ENCODE measurements at places on chromosomes 1 and 21. TPM values are rescaled to one million over a fixed set of nuclear protein-coding genes. Genes with fewer than 3 reads are reported as not detected.

Gene EFHD2
- 103 TPM for total RNA-seq

Gene RPTN
- not detected for total RNA-seq

Gene PLXNA2
- 36.4 TPM for total RNA-seq

Gene ARTN
- not detected for total RNA-seq

Gene AIM2
- total RNA-seq, result 4.4 TPM

Gene TMCC2
- total RNA-seq, result not detected

Gene BTBD8
- 8.2 TPM for total RNA-seq

DNA sequence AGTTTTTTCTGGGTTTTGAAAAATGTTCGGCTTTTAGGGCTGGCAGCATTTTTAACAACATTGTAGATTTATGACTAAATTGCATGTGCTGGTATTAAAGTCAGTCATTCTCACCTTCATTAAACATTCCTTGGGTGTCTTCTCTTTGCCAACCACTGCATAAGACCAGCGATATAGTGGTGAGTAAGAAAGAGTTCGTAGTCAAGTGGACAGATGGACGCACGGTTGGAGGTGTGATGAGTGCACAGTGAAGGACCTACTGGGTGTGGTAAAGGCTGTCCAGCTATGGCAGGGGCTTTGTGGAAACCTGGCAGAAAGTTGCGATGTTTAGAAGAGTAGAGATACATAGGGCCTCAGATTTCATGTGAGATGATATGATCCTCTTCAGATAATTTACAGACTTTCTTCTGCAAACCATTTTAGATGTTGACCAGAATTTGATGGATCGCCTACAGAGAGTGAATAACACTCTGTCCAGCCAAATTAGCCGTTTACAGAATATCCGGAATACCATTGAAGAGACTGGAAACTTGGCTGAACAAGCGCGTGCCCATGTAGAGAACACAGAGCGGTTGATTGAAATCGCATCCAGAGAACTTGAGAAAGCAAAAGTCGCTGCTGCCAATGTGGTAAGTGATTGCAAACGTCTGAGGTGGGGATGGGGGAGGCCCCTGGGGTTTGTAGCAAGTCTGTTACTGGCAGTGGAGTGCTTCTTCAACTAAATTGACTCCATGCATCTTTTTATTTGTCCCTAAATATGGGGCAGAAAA is 56.0 kb upstream of the LAMC2 start:
- H3K27me3 ChIP-seq, result no peaks in the 10 kb centered on the region
- H3K4me3 ChIP-seq, result no peak overlapping the region
- peak overlapping the region; percentile 23 for H3K27ac ChIP-seq

DNA sequence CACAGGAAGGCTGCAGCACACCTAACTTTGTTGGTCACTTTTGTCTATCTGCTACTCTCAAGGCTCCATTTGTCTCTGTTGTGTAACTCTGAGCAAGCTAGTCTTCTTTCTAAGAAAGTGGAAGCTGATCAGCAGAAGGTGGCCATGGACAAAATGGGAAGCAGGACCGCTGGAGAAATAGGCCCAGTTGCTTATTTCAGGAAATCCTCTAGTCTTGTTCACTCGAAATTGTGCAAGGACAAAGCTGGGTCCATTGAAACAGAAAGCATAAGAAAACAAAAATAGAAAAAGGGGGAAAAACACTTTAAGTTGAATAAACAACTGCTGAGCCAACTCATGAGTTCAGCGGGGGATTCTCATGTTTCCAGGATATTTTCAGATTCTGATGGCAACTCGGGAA is 150.1 kb downstream of the PBX1 start:
- peaks cover 50% of the 10 kb centered on the region for H3K4me1 ChIP-seq
- no peaks in the 10 kb centered on the region for H3K36me3 ChIP-seq
- H3K27ac ChIP-seq, result peak overlapping the region; percentile 36
- no peaks in the 10 kb centered on the region for H3K27me3 ChIP-seq

DNA sequence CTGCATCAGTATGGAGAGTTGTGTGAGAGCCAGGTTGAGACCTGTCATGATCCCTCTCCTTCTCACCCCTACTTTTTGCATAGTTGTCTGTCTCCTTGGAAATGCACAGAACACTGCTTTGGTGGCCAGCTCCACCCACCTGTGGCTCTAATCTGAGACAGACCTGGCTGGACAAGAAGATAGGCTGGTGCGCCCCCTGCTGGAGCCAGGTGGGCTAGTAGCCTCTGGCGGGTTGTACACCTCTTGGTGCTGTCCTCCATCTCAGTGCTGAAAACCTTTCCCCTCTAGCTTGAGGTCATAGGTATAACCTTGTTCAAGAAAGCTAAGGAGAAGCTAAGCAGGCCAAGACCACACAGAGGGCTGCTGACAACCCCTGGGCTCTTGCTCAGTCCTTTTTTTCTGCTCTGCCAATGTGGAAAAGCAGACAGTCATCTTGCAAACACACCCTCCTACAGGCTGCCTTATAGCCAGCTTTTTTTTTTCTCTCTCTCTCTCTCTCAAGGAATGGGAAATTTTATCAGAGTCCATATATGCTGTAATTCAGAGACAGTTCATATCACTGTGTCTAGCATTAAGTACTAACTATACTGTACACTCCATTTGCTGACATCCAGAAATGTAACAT is 58.8 kb upstream of the SPATA6 start:
- H3K27me3 ChIP-seq, result peaks cover 13% of the 10 kb centered on the region

GRCh38 chr1:26608895-26609294 is 79.3 kb downstream of the RPS6KA1 start:
- no peak overlapping the region for H3K4me3 ChIP-seq
- no peaks in the 10 kb centered on the region for H3K4me1 ChIP-seq
- no peaks in the 10 kb centered on the region for H3K36me3 ChIP-seq
- H3K27me3 ChIP-seq, result no peaks in the 10 kb centered on the region
- no peak for DNase-seq
- H3K27ac ChIP-seq, result no peak overlapping the region

DNA sequence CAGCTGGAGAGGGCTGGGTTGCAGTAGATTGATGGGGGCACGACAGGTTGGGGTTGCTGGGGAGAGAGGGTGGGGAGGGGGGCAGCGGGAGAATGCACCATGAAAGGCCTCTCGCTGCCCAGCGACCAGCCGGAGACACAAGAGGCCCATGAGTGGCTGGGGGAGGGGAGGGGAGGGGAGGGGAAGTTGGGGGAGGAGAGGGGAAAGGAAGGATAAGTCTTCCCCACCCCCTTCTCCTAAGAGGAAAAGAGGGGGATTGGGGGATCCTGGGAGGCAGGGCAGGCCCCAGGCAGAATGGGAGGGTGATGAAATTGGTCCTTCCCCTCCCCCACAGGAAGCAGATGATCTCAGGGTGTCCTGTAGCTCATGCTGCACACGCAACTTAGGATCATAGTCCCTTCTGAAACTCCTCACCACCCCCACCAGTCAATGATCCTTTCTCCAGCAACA is 45.7 kb downstream of the PAX7 start:
- no peak overlapping the region for H3K4me3 ChIP-seq
- H3K36me3 ChIP-seq, result no peaks in the 10 kb centered on the region
- no peak overlapping the region for H3K27ac ChIP-seq
- peaks cover 92% of the 10 kb centered on the region for H3K27me3 ChIP-seq
- no peaks in the 10 kb centered on the region for H3K4me1 ChIP-seq
- DNase-seq, result no peak

- peak; percentile 33 for DNase-seq
- no peaks in the 10 kb centered on the region for H3K4me1 ChIP-seq
- H3K36me3 ChIP-seq, result no peaks in the 10 kb centered on the region
- H3K27ac ChIP-seq, result no peak overlapping the region
- H3K27me3 ChIP-seq, result no peaks in the 10 kb centered on the region
Measured at GRCh38 chr1:154714638-154715037, 106.7 kb upstream of the ADAR start.

DNA sequence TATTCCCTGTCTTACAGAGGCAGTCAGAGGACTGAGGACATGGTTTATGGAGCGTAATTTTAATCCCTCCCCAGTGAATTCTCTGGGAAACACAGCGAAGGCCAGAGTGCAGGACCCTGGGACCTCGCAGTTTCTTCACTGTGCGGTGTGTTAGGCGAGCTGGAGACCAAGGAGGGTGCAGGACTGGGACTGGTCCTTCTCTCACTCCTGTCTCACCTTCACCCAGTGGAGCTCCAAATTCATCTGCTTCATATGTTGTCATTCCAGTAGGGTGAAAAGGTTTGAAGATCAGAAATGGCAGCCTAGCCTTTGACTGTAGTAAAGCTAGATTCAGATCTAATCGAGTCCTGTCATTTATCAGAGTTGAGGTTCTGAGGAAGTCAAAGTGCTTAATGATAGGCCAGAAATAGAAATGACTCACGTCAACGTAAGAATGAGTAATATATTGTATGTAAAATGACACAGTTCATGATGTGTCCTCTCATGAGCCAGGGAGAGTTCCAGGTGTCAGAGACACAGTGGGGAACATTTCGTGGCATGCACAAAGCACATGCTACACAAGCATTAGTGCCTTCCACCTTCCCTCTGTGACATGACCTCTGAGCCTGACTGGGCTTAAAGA is 647.5 kb downstream of the SMYD3 start:
- no peaks in the 10 kb centered on the region for H3K27me3 ChIP-seq
- H3K27ac ChIP-seq, result no peak overlapping the region
- H3K36me3 ChIP-seq, result no peaks in the 10 kb centered on the region
- DNase-seq, result no peak
- peaks cover 7% of the 10 kb centered on the region for H3K4me1 ChIP-seq

- no peaks in the 10 kb centered on the region for H3K27me3 ChIP-seq
- peak; percentile 29 for DNase-seq
- no peaks in the 10 kb centered on the region for H3K4me1 ChIP-seq
- H3K4me3 ChIP-seq, result no peak overlapping the region
Measured at GRCh38 chr1:220113136-220113695, 19.3 kb downstream of the IARS2 start.

DNA sequence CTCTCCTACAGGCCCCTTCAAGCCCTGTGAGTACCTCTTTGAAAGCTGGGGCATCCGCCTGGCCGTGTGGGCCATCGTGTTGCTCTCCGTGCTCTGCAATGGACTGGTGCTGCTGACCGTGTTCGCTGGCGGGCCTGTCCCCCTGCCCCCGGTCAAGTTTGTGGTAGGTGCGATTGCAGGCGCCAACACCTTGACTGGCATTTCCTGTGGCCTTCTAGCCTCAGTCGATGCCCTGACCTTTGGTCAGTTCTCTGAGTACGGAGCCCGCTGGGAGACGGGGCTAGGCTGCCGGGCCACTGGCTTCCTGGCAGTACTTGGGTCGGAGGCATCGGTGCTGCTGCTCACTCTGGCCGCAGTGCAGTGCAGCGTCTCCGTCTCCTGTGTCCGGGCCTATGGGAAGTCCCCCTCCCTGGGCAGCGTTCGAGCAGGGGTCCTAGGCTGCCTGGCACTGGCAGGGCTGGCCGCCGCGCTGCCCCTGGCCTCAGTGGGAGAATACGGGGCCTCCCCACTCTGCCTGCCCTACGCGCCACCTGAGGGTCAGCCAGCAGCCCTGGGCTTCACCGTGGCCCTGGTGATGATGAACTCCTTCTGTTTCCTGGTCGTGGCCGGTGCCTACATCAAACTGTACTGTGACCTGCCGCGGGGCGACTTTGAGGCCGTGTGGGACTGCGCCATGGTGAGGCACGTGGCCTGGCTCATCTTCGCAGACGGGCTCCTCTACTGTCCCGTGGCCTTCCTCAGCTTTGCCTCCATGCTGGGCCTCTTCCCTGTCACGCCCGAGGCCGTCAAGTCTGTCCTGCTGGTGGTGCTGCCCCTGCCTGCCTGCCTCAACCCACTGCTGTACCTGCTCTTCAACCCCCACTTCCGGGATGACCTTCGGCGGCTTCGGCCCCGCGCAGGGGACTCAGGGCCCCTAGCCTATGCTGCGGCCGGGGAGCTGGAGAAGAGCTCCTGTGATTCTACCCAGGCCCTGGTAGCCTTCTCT is 23.5 kb downstream of the UBE2T start:
- no peaks in the 10 kb centered on the region for H3K4me1 ChIP-seq
- H3K4me3 ChIP-seq, result no peak overlapping the region
- DNase-seq, result no peak
- no peaks in the 10 kb centered on the region for H3K27me3 ChIP-seq
- H3K36me3 ChIP-seq, result no peaks in the 10 kb centered on the region
- H3K27ac ChIP-seq, result no peak overlapping the region

GRCh38 chr1:24048205-24048869 is 63.6 kb downstream of the MYOM3 start:
- peaks cover 16% of the 10 kb centered on the region for H3K4me1 ChIP-seq
- H3K4me3 ChIP-seq, result no peak overlapping the region
- DNase-seq, result peak; percentile 42
- no peak overlapping the region for H3K27ac ChIP-seq

GRCh38 chr1:37391211-37392011 is 83.0 kb upstream of the ZC3H12A start:
- no peaks in the 10 kb centered on the region for H3K4me1 ChIP-seq
- H3K36me3 ChIP-seq, result no peaks in the 10 kb centered on the region
- no peak for DNase-seq
- no peak overlapping the region for H3K4me3 ChIP-seq

DNA sequence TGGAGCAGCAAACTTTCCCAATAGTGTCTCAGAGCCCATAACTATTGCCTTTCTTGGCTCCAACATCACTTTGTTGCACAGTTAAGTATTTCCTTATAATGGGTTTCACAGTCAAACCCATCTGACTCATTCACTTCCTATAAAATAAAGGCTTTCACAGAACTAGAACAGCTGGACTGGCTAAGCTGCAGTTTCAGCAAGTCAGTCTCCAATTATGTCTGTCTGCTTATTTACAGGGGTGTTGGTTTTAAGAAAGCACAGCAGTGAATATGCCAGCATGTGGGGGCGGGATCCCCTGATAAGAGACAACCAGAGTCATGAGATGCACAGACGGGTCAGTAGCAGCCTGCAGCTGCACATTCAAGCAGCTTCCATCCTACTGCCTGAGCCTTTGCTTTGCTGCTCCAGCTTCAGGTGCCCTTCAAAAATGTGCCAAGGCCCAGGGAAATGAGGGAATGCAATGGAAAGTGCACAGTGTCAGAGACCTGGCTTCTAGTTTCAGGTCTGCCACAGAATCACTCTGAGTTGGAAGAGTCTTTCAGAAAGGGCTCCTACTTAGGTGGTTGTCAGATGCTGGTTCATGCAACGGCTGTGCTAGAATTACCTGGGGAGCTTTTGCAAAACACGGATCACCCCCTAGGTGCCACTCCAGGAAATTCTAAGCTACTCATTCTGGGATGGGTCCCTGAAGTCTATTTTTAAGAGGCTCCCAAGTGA is 24.8 kb downstream of the RNF19B start:
- peak overlapping the region; percentile 20 for H3K27ac ChIP-seq
- DNase-seq, result peak; percentile 33
- H3K4me3 ChIP-seq, result no peak overlapping the region
- H3K4me1 ChIP-seq, result peaks cover 22% of the 10 kb centered on the region

GRCh38 chr1:162004441-162004950 is 19.2 kb downstream of the OLFML2B start:
- no peaks in the 10 kb centered on the region for H3K36me3 ChIP-seq
- no peaks in the 10 kb centered on the region for H3K4me1 ChIP-seq
- peak overlapping the region; percentile 49 for H3K27ac ChIP-seq
- no peak overlapping the region for H3K4me3 ChIP-seq
- no peaks in the 10 kb centered on the region for H3K27me3 ChIP-seq

- H3K36me3 ChIP-seq, result no peaks in the 10 kb centered on the region
- H3K27ac ChIP-seq, result no peak overlapping the region
- H3K27me3 ChIP-seq, result no peaks in the 10 kb centered on the region
- no peak for DNase-seq
- no peak overlapping the region for H3K4me3 ChIP-seq
Measured at GRCh38 chr1:119440721-119441307, 25.9 kb downstream of the HSD3B2 start.

DNA sequence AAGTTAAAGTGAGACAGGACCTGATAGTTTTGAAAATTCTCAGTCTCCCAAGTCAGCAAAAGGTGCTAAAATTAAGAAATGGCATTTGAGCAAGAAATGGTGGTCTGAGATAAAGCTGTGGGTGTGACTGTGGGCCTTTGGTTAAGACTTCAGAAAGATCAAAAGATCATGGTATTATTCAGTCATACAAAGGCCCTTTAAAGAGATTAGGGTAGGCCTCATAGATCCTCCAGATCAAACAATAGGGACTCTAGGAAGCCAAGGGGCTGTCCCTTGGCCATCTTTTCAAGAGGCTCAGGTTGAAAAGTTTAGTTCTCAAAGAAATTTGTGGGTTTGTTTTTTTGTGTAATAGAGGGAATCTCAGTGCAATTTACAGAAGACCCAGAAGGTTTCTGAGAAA is 8.4 kb downstream of the HMGB4 start:
- H3K4me3 ChIP-seq, result no peak overlapping the region
- no peak overlapping the region for H3K27ac ChIP-seq

Data from stomach (tissue), 19 donors.